ENCODE measurements at places on chromosomes 7 and 10.

GRCh38 chr10:112078003-112078402 lies 105.6 kb downstream of the GPAM start:
- no peak for DNase-seq

DNA sequence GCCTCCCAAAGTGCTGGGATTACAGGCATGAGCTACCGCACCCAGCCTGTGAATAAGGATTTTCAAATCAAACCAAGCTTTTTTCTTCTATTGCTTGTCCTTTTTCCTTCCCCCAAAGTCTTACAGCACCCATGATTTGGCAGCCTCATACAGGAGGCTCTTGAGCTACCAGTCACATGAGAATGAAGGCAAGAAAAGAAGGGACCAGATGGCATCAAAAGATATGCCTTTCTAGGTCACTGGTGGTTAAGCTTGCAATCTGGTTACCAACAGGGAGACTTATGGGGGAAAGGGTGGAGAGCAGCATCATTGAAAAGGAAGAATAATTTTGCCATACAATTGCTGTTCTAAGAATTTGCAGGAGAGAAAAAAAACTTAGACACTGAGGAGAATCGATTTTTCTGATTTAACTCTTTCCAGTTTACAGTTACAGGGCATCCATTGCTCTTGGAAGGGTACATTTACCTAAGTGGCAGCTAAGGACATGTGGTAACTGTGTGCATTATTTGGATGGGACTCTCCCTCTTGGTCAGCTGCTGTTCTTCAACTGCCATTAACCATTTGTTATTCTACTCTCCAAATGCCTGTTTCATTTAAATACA lies 29.5 kb downstream of the SMNDC1 start:
- no peak for DNase-seq

GRCh38 chr7:140903741-140904480 lies 20.8 kb downstream of the BRAF start:
- DNase-seq: no peak

- no peak for DNase-seq
Measured at GRCh38 chr10:131655101-131655849, 245.5 kb upstream of the PPP2R2D start.

- no peak for DNase-seq
Measured at GRCh38 chr7:137283153-137283552, 60.4 kb downstream of the PTN start.

GRCh38 chr10:106557951-106558733 lies 606.4 kb downstream of the SORCS1 start:
- DNase-seq: no peak

- DNase-seq: no peak
Measured at GRCh38 chr10:118939211-118940007, 90.1 kb upstream of the NANOS1 start.

DNA sequence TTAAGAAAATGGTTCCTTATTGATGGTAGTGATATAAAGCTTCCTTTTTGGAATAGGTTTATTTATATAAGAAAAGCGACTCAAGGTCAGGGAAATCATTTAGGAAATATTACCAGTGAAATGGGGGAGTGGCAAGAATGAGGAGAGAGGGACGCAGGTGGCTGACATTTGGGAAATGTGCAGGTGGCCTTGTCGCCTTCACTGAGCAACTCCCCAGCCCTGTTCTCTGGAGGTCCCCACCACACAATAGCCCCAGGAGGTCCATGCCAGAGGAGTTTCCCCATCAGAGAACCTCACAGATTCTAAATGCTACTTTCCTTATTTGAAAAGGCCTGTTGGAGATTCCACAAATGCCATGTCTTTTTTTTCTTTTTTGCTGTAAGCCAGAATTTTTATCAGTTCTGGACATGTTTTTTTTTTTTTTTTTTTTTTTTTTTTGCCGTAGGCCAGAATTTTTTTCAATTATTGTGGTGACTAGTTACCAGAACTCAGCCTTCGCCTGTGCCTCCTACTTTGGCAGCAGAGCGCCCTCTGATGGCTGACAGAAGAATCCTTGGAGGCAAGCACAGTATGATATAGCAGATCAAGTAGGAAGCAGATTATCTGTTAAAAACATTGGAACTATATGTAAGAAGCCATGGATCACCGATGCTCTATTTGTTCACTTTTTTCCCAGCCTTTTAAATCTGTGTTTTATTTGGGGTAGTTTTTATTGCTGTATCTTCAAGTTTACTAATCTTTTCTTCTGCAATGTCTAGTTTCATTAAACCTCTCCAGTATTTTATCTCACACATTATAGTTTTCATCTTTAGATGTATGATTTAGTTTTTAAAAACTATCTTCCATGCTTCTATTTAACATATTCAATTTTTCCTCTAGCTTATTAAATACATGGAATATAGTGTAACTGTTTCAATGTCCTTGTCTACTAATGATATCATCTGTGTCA lies 18.6 kb downstream of the OPALIN start:
- DNase-seq: peak; percentile 56

- no peak for DNase-seq
Measured at GRCh38 chr7:19101472-19101871, 16.0 kb downstream of the TWIST1 start.

- DNase-seq: no peak
Measured at GRCh38 chr7:12770227-12770975, 83.0 kb downstream of the ARL4A start.

Measured in NCI-H2081 (cell line).